ENCODE measurements at places on chromosomes 4 and X.

DNA sequence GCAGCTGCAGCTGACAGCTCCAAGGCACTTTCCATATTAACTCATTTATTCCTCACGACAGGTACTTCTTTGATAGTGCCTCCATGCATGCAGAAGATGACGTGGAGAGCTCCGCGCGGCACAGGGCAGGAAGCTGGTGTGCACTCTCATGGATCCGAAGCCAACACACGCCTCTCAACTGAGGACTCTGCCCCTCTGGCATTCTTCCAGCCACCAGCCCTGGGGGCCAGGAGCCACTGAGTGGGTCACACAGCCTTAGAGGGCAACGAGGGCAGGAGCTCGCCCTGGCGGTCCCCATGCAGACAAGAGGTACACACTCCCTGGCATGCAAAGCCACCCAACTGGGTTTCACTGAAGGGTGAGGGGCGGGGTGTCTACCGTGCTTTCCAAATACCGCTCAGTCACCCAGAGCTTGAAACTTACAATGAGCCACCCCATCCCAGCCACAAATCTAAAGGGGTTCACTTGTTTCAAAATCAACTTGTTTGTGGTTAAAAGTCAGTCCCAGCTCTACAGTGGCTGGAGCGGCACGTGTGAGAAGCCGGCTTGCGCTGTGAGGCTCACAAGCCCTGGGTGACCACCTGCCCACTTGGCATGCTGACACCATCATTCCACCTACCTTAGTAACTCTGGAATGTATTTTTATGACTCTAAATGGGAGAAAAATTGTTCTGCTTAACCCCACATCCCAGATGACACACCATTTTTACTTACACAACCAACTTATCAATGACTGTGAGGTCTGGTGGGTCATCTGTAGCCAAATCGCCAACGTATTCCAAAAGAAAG is 16.2 kb downstream of the NOP14 start:
- no peak for DNase-seq

GRCh38 chrX:31287861-31288260 is 216.0 kb upstream of the FTHL17 start:
- DNase-seq: no peak

GRCh38 chrX:153901753-153902140 is 2.7 kb upstream of the AVPR2 start:
- DNase-seq: no peak

GRCh38 chr4:42656679-42656943 is 294 bp downstream of the ATP8A1 start:
- no peak for DNase-seq

- no peak for DNase-seq
Measured at GRCh38 chrX:34227804-34228203, 95.7 kb upstream of the FAM47A start.

DNA sequence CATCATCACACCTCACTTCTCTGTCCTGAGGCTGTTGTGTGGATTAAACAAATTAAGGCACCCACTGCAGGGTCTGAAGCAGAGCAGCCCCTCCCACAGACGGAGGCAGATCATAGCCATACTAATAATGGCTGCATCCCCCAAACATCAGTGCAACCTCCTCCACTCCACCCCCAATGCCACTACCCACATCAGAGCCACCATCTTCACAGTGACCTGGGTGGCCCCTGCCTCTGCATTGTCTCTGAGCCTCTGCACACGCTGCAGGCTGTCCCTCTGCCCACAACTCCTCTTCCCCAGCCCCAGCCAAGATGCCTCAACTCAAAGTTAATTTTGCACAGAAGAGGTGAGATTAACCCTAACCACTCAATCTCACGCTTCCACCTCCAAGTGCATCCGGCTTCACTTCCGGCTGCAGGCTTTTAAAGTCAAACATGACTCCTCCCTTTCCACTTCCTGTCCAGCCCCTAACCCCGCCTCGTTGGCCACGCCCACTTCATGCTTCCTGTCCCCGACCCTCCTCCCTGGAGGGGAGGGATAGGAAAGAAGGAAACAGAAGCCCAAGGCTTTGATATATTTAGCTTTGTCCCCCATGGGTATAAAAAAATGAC is 22.7 kb downstream of the JAKMIP1 start:
- no peak for DNase-seq

- DNase-seq: no peak
Measured at GRCh38 chr4:128332081-128332480, 44.5 kb upstream of the PGRMC2 start.

- DNase-seq: no peak
Measured at GRCh38 chrX:105975382-105975781, 63.1 kb downstream of the SERPINA7 start.
